Endothelial cell (in vitro differentiated cells): ENCODE measurements at places on chromosomes 2 and 18. TPM values are rescaled to one million over a fixed set of nuclear protein-coding genes. Genes with fewer than 3 reads are reported as not detected.

Gene CCDC150
- total RNA-seq = 12.4 TPM

Gene MERTK
- total RNA-seq = 12.3 TPM

DNA sequence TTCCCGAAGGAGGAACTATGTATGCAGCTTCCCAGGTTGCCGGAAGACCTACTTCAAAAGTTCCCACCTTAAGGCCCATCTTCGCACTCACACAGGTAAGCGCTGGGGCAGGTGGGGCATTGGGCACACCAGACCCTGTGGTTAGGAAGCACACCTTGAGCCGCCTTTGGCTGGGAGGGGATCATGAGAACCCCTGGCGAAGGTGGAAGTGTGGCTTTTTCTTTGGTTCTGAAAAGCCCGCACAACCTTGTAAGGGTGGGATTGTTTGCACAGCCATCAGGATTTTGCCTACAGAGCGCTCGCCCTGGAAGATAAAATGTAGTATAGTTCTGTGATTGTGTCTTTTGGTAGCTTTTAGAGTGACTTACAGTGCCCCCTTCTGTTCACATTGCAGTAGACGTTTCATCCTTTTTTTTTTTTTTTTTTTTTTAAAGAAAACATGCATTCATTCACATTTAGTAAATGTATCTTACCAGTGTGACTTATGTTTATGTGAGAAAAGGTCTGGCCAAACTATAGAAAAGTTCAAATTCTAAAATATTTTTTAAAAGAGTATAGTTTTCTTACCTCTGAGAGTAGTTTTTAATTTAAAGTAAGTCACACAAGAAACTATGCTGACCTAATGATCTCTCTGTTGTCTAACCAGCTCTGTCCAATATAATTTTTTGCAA, 5.3 kb downstream of the KLF11 start:
- no peak for DNase-seq

GRCh38 chr2:85245891-85246290, 81.9 kb downstream of the TGOLN2 start:
- no peak for DNase-seq

DNA sequence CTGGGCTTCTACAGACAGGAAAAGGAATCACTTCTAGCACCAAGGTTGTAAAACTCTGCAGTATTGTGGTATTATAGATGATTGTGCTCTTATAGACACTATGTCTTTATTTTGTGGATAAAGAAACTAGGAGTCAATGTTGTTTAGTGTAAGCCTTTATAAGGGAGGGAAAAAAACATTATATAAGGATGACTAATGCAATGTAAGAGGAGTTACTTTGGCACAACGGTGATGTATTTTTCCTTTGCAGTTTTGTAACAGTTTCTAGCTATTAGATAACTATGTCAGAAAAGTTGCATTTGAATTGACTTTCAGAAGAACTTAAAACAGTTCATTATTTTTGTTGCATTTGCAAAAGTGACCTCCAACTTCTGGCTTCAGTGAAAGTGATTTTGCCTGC, 545.4 kb downstream of the CCDC85A start:
- no peak for DNase-seq

GRCh38 chr2:48519593-48519992, 10.4 kb upstream of the STON1 start:
- no peak for DNase-seq
